ENCODE measurements at places on chromosomes 3 and 15. TPM values are rescaled to one million over a fixed set of nuclear protein-coding genes. Genes with fewer than 3 reads are reported as not detected.

GRCh38 chr15:47829667-47830066, 112.4 kb downstream of the SEMA6D start:
- H3K27ac ChIP-seq = no peak overlapping the region
- H3K4me1 ChIP-seq = no peaks in the 10 kb centered on the region
- H3K36me3 ChIP-seq = no peaks in the 10 kb centered on the region
- H3K27me3 ChIP-seq = no peaks in the 10 kb centered on the region

- no peak for DNase-seq
- H3K36me3 ChIP-seq = no peaks in the 10 kb centered on the region
- H3K27me3 ChIP-seq = no peaks in the 10 kb centered on the region
- H3K4me3 ChIP-seq = no peak overlapping the region
Measured at GRCh38 chr3:184691397-184692231, 20.2 kb downstream of the MAGEF1 start.

DNA sequence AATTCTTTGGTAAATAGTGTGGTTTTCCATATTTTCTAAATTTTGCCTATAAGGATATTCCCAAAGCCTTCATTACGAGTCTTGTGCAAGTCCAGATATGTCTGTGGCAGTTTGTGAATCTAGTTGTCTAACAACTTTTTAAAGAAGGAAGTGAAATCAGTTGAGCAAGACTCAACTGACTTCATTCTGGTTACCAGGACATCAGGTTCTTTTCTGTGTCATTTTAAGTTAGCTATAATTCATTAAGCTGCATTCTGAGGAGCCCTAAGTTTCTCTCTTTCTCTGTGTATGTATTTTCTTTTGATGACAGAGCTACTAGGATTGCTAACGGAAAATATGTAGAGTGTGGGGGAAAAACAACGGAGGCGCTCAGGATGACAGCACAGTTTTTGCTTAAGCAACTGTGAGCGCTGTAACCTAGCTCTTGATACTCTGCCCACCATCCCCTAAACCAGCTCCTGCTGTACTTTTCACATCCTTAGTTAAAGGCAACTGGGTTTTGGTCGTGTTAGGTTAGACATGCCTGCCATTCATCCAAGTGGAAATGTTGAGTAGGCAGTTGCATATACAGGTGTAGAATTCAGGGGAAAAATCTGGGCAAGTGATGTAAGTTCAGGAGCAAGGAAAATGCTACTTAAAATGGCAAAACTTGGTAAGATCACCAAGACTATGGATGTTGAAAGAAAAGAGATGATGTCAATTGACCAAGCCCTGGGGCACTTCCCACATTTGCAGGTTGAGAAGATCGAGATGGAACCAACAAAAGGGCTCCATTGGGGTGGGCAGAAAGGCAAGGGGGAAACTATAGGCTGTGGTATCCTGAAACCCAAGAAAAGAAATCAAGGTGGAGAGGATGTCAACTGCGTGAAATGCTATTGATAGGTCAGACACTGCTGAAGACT, 9.2 kb downstream of the MFSD1 start:
- no peak overlapping the region for H3K27ac ChIP-seq
- DNase-seq = no peak
- no peaks in the 10 kb centered on the region for H3K27me3 ChIP-seq

- no peak overlapping the region for H3K4me3 ChIP-seq
- H3K27ac ChIP-seq = no peak overlapping the region
- DNase-seq = no peak
- H3K36me3 ChIP-seq = no peaks in the 10 kb centered on the region
- H3K27me3 ChIP-seq = no peaks in the 10 kb centered on the region
- no peaks in the 10 kb centered on the region for H3K4me1 ChIP-seq
Measured at GRCh38 chr15:98233873-98234272, 273.4 kb downstream of the ARRDC4 start.

DNA sequence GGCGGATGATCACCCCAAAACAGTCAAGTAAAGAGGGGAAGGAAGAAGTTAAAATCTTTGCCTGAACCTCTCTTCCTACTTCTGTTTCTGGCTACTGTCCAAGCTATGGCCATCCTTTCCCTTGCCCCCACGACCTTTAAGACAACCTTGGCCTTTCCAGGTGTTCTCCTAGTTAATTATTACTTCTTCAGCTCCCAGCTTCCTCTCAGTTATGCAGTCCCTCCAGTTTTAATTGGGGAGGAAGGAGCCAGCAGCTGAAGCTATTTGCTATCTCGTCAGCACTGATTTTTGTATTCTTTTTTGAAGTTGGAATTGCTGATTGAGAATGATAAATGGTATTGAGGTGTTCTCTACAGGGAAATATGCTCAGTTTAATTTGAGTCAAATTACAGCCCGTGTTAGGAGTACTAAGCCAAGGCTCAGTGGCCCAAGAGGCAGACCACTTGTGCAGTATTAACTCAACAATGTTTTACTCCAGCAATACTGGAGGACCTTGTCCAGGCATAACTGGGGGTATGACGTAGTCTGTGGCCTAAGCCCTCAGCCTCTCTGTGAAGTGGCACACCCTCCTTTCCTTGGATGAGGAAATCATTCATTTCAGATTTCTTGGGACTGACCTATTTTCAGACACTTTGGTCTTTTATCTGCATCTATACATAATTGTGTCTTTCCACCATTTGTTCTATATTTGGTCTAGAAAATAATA, 336.9 kb downstream of the SLC9A9 start:
- no peaks in the 10 kb centered on the region for H3K4me1 ChIP-seq
- no peak for DNase-seq
- no peak overlapping the region for H3K4me3 ChIP-seq
- H3K27me3 ChIP-seq = no peaks in the 10 kb centered on the region

- H3K36me3 ChIP-seq = peaks cover 28% of the 10 kb centered on the region
- no peaks in the 10 kb centered on the region for H3K4me1 ChIP-seq
- H3K4me3 ChIP-seq = no peak overlapping the region
- no peak overlapping the region for H3K27ac ChIP-seq
- H3K27me3 ChIP-seq = no peaks in the 10 kb centered on the region
Measured at GRCh38 chr3:123952844-123953520, 8.0 kb downstream of the CCDC14 start.

DNA sequence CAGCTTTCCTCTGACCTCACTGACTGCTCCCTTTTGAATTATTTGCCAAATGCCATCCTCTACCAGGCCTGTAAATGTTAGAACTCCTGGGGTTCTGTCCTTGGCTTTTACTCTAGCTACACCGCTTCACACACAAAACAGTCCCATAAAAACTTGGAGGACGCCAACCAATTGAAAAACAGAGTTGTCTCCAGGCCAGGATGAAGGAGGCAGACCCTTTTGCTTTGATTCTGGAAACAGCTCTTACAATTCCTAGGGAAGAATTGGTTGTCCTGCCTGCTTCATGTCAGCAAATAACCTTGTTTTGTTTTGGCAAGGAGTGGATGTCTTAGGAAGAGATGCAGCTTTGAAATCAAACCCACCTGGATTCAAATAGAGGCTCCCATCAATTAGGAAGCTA, 375.5 kb downstream of the UNC13C start:
- DNase-seq = no peak
- no peak overlapping the region for H3K27ac ChIP-seq
- H3K4me3 ChIP-seq = no peak overlapping the region
- H3K4me1 ChIP-seq = no peaks in the 10 kb centered on the region
- H3K27me3 ChIP-seq = no peaks in the 10 kb centered on the region
- no peaks in the 10 kb centered on the region for H3K36me3 ChIP-seq

DNA sequence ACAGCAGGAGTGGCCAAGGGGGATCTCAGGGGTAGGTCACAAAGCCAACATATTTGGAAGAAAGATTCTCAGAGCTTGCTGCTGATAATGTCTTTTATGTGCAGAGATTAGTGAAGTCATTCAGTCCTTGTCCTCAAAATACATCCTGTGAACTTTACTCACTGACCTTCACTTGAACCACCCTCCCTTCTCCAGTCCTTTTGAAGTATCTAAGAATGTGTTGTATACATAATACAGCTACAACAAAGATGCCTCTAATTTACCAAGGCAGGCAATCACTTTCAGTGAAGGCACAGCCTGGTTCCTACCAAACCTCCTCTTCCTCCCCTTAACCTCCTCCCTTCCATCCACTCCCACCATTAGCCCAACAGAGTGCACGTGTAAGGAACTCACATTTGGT, 38.3 kb downstream of the ETV5 start:
- H3K36me3 ChIP-seq = no peaks in the 10 kb centered on the region
- H3K27me3 ChIP-seq = no peaks in the 10 kb centered on the region

DNA sequence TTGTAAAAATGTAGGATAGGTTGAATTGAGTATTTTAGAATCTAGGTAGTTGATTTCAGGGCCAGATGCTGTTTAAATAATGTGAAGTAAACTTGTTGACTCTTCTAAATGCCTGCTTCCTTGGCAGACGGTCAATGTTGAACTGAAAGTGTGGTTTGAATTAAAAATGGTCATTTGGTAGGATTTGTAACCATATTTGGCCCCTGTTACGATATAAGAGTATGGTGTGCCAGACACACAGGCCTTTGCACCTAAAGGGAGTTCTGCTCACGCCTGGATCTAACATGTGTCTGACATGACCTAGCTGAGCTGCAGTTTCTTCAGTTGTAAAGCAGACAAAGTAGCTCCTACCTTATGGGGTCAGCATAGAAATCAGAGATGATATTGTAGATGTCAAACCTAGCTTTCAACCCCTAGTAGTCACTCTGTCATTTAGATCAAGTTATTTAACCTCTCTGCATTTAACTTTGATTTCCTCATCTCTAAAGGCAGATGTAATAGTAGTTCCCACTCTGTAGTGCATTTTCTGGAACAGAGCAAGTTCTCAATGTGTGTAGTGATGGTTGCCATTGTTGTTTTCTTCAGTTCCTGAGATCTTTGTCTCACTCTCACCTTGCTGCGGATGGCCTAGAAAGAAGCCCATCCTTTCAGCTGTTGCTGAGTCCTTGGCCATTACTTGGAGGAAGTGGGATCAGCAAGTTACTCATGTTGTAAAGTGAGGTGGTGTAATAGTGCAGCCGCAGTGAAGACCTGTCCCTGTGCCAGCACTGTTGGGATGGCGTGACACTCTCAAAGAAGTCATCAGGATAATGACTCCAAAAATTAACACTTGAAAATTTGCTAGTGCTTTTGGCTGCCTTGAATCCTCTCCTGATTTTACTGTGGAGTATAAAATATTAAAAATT, 90.2 kb downstream of the GHSR start:
- H3K4me1 ChIP-seq = 0 out of 2 replicates have a peak, but pooled peaks cover 5% of the 10 kb centered on the region
- no peak overlapping the region for H3K4me3 ChIP-seq
- H3K27me3 ChIP-seq = no peaks in the 10 kb centered on the region
- no peak overlapping the region for H3K27ac ChIP-seq
- peaks cover 29% of the 10 kb centered on the region for H3K36me3 ChIP-seq

- H3K4me1 ChIP-seq = no peaks in the 10 kb centered on the region
- no peak for DNase-seq
- no peaks in the 10 kb centered on the region for H3K36me3 ChIP-seq
Measured at GRCh38 chr15:60800299-60801072, 321.5 kb upstream of the ICE2 start.

DNA sequence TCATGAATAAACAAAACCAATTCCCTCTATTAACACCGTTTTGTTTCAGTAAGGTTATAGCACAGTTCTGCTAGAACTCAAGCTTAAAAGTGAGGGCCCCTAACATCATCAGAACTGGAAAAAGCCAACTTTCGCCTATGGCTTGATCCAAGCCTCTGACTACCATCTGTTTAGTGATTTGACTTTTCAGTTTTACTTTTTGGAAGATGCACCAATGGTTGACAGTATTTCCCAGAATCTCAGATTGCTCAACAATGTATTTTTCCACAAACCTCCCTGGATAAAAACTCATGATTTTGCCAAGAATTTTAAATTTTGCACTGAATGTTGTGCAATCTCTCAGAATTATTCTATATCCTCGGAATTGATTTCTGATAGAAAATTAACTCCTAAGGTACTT, 190.7 kb downstream of the LSAMP start:
- H3K36me3 ChIP-seq = no peaks in the 10 kb centered on the region
- no peaks in the 10 kb centered on the region for H3K4me1 ChIP-seq
- no peaks in the 10 kb centered on the region for H3K27me3 ChIP-seq
- H3K27ac ChIP-seq = no peak overlapping the region
- no peak for DNase-seq

GRCh38 chr15:21268436-21268940, 171.8 kb downstream of the POTEB3 start:
- H3K27ac ChIP-seq = no peak overlapping the region
- no peaks in the 10 kb centered on the region for H3K27me3 ChIP-seq
- no peaks in the 10 kb centered on the region for H3K36me3 ChIP-seq
- H3K4me1 ChIP-seq = no peaks in the 10 kb centered on the region
- DNase-seq = no peak

- no peak overlapping the region for H3K27ac ChIP-seq
- H3K4me3 ChIP-seq = no peak overlapping the region
- DNase-seq = no peak
- H3K36me3 ChIP-seq = no peaks in the 10 kb centered on the region
Measured at GRCh38 chr3:59256230-59256629, 206.4 kb upstream of the CFAP20DC start.

GRCh38 chr3:11713171-11713570, 69.5 kb upstream of the VGLL4 start:
- no peak overlapping the region for H3K4me3 ChIP-seq
- DNase-seq = no peak
- no peaks in the 10 kb centered on the region for H3K27me3 ChIP-seq
- H3K4me1 ChIP-seq = peaks cover 12% of the 10 kb centered on the region
- no peaks in the 10 kb centered on the region for H3K36me3 ChIP-seq

GRCh38 chr15:96767703-96768434, 437.4 kb downstream of the NR2F2 start:
- no peaks in the 10 kb centered on the region for H3K36me3 ChIP-seq
- H3K27ac ChIP-seq = no peak overlapping the region
- no peaks in the 10 kb centered on the region for H3K27me3 ChIP-seq
- no peaks in the 10 kb centered on the region for H3K4me1 ChIP-seq
- DNase-seq = no peak

GRCh38 chr15:99981839-99982658, 248.8 kb upstream of the LYSMD4 start:
- no peaks in the 10 kb centered on the region for H3K27me3 ChIP-seq
- no peaks in the 10 kb centered on the region for H3K4me1 ChIP-seq

GRCh38 chr3:124584552-124585391, 145.5 kb upstream of the UMPS start:
- H3K4me1 ChIP-seq = no peaks in the 10 kb centered on the region
- peaks cover 40% of the 10 kb centered on the region for H3K27me3 ChIP-seq
- no peaks in the 10 kb centered on the region for H3K36me3 ChIP-seq
- DNase-seq = no peak

GRCh38 chr3:30017901-30018300, 588.5 kb upstream of the TGFBR2 start:
- H3K4me1 ChIP-seq = no peaks in the 10 kb centered on the region
- no peak for DNase-seq
- H3K4me3 ChIP-seq = no peak overlapping the region
- no peaks in the 10 kb centered on the region for H3K36me3 ChIP-seq
- H3K27ac ChIP-seq = no peak overlapping the region

GRCh38 chr3:55013145-55013925, 85.5 kb upstream of the LRTM1 start:
- no peaks in the 10 kb centered on the region for H3K36me3 ChIP-seq
- DNase-seq = no peak
- no peaks in the 10 kb centered on the region for H3K4me1 ChIP-seq
- H3K27me3 ChIP-seq = no peaks in the 10 kb centered on the region

Gene CGNL1
- 3.5 TPM for total RNA-seq

Gene ZNF860
- total RNA-seq = 8.9 TPM

Gene IDH2
- total RNA-seq = 197 TPM

Gene CDHR4
- not detected for total RNA-seq

Gene MAP1A
- 1.6 TPM for total RNA-seq

Gene CKMT1B
- total RNA-seq = 2.4 TPM

Gene CFAP92
- 0.18 TPM for total RNA-seq

Gene ZPLD1
- total RNA-seq = not detected

Gene TNK2
- 72.3 TPM for total RNA-seq

Gene CSTA
- total RNA-seq = not detected

Gene MLH1
- total RNA-seq = 28.5 TPM

Gene OSBPL10
- total RNA-seq = 88.1 TPM

Measured in Panc1 (cell line).